ENCODE measurements at places on chromosomes 13 and 19.

DNA sequence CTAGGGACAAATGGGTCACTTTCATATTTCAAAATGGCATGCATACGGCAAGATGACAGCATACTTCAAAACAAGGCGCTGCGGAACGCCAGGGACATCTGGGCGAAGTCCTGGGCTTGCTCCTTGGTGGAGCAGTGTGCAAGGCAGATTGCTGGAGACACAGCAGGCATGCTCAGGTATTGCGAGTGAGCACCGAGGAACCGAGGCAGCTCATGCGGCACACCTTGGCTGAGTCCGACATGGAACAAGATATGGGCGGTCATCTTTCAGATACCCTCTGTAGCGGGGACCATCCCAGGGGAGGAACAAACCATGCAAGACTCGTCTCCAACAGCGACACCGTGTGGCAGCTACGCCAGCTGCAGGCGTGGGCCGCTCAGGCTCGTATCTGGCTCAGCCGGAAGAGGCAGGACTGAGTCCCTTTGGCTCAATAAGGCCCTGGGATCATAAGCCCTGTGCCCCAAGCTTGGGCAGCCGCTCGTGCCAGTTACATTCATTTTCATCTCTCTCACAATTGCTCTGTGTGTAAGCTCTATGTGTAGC, 112.4 kb downstream of the NUFIP1 start:
- no peak for DNase-seq

DNA sequence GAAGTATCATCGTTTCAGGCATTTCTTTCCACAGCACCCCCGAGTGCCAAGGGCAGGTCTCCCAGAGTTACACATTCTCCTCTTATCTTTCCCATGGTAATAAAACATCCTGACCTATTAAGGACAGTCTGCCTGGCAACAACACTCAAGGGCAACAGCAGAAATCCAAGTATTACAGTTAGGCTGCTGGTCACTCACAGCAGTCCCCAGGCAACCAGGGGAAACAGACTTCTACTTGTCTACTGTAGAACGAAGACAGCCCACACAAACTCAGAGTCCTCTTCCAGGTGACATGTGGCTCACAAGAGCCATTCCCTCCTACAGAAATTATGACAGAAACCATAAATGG, 24.3 kb downstream of the RCBTB1 start:
- no peak for DNase-seq

GRCh38 chr13:103004661-103005345, 61.4 kb downstream of the SLC10A2 start:
- DNase-seq, result no peak

DNA sequence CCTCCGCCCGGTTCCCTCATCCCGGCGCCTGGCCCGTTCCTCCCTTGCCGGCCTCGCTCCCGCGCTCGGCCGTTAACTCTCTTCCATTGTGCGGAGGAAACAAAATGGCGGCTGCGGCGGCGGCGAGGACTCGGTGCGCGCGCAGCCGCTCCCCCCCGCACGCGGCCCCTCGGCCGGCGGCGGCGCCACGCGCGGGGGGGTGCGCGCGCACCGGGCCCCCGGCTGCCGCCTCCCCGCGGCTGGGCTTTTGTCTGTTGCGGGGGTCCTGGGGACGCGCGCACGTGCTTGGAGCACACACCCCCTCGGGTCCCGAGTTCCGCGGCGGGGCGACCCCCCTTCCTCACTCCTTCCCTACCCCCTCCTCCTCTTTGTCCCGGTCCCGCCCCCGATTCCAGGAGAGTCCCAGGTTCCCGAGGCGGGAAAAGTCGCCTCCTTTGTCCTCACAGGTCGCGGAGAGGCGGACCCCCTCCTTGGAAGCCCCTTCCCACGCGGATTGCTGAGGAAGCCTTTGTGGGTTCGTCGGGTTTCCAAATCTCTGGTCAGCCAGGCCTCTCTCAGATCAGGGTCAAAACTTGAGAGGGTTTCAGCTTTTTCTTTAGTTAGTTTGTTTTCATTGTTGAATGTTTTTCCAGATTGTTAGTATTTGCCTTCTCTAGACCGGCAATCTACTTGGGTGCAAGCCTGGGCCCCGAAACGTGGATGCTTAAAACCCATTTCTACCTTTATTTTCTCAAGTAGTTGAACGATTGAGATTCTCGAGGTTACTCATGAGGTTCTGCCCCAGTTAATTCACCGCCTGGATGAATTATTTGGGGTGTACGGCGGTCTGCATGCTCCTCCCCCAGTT, 687 bp downstream of the ILF3 start:
- peak; percentile 12 for DNase-seq

DNA sequence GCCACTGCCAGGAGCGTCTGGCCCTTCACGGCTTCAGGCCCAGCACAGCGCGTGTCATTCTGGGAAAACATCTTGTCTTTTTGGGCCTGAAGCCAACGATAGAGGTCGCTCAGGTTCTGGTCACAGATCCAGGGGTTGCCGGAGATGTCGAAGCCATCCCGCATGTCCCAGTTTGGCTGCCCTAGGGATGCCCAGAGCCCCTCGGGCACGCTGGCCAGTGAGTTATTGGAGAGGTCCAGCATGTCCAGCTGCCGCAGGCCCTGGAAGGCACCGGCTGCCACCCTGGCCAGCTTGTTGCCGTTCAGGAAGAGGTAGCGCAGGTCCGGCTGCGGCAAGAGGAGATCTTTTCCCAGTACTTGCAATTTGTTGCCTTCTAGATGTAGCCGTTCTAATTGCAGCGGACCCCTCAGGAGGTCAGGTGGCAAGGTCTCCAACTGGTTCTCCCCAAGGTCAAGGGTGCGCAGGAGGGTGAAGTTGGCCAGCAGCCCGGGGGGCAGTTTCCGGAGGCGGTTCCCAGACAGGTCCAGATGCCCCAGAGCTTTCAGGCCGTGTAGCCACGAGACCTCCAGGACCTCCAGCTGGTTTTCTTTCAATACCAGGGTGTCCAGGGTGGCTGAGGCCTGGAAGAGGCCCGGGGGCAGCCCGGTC, 1.8 kb downstream of the LRG1 start:
- DNase-seq, result no peak

DNA sequence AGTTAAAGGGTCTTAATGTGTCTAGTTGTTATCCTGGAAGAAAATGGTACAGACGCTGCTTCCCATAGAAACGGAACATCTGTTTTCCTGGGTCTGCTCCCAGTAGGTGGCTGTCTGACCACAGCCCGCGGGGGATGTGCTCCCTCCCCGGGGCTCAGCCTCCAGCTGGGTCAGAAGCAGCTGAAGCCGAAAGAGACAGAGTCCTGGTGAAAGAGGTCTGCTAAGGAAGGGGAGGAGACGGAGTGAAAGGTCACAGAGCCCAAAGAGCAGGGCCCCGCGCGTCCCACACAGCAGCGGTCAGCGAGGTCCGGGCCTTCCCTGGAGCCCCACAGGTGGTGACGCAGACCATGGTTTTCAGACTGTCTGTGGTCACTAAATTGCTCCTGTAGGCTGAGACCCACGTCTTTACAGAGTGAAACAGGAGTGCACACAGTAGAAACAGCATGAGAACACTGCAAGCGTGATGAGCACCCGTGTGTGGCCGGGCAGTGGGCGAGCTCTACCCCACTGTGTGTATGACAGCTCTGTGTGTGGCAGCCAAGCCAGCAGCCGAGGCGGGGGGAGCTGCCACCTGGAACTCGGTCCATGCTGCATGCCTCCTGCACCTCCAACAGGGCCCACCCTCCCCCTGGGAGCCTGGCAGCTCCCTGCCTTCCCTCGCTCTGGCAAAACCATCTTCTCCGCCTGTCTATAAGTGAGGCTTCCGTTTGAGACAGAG, 52.0 kb upstream of the C13orf46 start:
- DNase-seq, result no peak

DNA sequence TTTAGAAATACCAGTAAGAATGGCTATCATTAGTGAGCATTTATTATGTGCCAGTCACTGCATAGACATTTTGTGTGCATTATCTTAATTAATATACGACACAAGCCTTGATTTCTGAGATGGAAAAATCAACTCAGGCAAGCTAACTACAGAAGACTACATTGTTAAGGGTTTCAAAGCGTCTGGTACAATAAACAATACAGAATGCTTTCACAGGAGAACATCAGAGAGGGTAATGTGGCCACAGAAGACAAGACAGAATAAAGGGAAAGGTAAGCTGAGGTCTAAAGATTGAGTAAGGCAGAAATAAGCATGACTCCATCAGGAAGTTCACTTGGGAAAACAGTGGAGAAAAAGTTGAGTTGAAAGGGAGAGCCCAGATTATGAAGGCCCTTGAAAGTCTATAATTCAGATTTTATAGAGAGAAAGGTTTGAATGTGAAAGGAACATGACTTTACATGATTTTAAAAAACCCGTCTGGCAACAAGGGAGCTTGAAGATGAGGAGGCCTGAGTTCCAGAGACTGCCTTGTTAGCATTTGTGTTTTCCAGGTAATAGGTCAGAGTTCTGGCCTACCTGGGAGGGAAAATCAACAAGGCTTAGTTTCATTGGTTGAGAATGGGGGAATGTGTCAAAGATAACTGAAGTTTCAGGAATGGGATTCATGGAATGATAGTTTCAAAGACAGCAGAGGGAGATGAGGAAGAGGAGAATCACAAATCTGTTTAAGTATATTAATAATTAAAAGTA, 1.8 kb upstream of the MBNL2 start:
- no peak for DNase-seq

- no peak for DNase-seq
Measured at GRCh38 chr19:35287713-35288112, 4.2 kb upstream of the MAG start.

- DNase-seq, result no peak
Measured at GRCh38 chr19:29712744-29713516, 2.1 kb downstream of the C19orf12 start.

- DNase-seq, result no peak
Measured at GRCh38 chr13:79070343-79070974, 335.6 kb downstream of the RBM26 start.

GRCh38 chr13:110045919-110046318, 259.5 kb upstream of the IRS2 start:
- no peak for DNase-seq

- no peak for DNase-seq
Measured at GRCh38 chr13:20713751-20714150, 10.3 kb downstream of the IL17D start.

DNA sequence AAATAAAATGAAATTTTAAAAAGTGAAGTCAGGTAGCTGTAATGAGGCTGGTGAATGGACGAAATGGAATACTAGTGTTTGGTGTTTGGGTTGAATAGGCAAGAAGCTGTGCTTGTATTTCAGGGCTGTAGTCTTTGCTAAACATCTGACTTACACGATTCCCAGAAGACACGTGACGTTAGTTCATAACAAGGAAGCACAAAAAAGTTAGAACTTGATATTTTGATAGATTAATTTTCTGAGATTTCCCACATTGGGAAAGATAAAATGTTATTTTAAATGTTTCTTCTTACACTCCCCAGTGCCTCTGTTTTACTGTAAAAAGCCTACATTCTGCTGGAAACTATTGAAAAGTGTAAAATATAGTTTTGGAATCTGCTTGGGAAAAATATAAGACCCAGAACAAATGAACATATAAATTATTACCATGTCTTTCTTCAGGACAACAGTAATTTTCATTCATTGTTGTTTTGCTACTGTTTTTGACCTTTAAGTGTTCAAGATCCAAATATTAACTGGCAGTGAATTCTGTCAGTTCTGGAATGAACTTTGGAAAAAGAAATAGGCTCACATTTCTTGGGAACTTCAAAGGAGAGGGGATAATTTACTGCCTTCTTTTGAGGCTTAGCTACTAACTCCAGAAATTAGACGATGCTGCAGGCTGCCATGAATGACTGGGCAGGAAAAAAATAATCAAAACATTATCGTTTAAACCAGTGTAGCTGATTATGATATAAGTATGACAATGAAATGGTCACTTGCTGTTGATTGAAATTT, 241.3 kb downstream of the SLITRK6 start:
- DNase-seq, result no peak

- DNase-seq, result no peak
Measured at GRCh38 chr13:24306632-24307031, 2.7 kb upstream of the C1QTNF9 start.

DNA sequence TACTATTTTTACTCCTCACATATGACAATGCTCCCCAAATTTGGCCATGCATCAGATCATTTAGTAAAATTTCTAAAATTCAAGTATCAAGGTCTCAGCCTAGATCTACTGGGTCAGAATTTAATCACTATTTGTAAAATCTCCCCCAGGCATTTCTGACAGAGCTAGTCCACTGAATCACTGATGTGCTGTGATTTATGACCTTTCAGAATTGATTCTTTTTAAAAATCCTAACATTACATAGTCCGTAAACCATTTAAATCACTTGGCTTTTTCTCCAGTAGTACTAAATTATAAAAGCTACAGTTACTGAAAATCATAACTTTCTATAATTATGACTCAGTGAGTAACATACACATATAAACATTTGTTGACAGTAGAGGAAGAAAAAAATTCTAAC, 92.8 kb upstream of the RAP2A start:
- DNase-seq, result peak; percentile 63

DNA sequence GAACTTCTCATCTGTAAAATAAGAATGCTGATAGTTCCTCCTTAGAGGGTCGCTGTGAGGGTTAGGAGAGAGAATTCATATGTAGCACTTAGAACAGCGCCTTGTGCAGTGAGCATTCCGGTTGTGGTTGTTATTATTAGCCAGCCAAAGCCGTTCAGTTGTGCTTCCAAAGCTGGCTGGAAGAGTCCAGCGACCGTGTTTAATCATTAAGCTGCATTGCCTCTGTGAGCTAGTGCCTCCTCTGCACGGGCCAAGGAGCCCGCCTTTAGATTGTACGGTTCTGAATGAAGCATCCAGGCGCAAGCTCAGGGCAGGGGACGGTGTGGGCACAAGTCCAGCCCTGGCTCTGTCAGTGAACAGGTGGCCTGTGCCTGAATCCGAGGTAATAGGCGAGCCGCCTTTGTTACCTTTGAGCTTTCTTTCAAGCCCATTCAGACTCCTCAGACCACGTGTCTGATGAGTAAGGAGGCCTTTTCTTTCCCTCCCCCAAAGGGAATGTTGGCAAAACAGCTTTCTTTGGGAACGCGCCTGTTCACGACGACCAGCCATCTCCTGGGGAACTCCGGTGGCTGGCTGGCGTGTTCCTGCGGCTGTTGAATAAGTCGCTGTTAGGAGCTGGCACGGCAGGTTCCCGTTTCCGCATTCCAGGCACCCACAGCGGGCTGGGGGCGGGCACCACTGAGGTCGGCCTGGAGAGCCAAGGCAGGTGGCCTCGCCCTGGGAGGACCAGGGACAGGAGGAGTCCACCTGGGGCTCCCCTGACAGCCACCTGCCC, 25.1 kb downstream of the SIPA1L3 start:
- DNase-seq, result peak; percentile 5

DNA sequence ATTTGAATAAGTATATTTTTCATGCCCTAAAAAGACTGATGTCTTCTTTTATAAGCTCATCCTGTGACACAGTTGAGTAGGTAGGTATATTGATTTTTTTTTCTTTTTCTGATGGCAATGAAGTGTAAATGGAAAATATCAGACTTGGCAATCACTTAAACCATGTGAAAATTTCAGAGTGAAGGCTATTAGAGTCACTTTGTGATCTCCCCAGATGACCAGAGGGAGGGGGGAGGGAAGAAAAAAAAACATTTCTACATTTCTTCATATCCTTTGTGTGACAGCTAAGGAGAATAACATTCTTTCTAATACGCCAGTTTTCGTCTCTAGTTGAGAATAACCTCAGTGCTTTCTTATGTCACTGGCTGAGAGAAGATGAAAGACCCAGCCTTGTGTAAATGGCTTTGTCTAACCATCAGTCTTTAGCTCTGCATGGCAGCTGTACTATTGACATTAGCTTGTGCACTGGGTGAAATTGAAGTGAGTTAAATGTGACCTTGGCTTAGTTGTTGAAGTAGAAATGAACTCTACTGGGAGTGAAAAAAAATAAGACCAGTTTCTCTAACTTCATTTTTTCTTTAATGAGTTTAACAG, 332.1 kb upstream of the DACH1 start:
- no peak for DNase-seq
